ENCODE measurements at places on chromosomes 5 and 9. TPM values are rescaled to one million over a fixed set of nuclear protein-coding genes. Genes with fewer than 3 reads are reported as not detected.
A peak's percentile ranks its signal among the peaks of the same experiment; 100 is the strongest.

- DNase-seq = no peak
Measured at GRCh38 chr5:102668220-102668932, 86.7 kb upstream of the PAM start.

The ZNF366 gene
- 4.1 TPM for total RNA-seq

- no peak for DNase-seq
Measured at GRCh38 chr5:140190872-140191218, 15.9 kb downstream of the CYSTM1 start.

- no peak for DNase-seq
Measured at GRCh38 chr5:180085837-180086236, 14.3 kb upstream of the RNF130 start.

DNA sequence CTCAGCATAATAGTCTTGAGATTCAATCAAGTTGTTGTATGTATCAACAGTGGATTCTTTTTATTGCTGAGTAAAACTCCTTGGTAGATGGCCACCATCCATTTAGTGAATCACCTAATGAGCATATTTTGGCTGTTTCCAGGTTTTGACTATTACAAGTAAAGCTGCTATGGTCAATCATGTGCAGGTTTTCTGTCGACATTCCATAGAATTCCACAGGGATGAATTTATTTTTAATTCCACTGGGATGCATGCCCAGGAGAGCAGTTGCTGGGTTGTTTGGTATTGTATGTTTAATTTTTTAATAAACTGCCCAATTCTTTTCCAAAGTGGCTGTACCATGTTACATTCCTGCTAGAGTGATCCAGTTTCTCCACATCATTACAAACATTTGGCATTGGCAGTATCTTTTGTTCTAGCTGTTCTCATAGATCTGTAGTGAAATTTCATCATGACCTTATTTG, 10.5 kb upstream of the S1PR3 start:
- no peak for DNase-seq

DNA sequence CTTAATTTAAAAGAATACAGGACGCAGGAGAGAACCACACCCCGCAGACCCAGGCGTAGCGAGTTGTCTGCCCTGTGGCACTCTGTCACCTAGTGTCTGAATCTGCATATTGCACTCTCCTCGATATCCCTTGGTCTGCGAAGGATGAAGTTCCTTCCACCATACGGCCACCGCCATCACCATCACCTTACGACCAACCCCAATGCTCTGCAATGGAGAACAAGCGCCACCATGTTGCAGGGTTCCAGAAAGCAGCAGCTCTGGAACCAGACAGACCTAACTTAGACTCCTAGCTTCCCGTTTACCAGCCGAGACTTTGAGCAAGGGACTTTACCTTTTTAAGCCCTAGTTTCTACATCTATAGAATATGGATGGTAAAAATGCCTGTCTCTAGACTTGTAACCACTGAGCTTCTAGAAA, 77.4 kb upstream of the DMRT1 start:
- peak; percentile 74 for DNase-seq

The RAD17 gene
- 17.8 TPM for total RNA-seq
